Progenitor cell of endocrine pancreas (in vitro differentiated cells): ENCODE measurements at places on chromosomes 13 and 19.

- H3K27ac ChIP-seq, result no peak overlapping the region
- peaks cover 68% of the 10 kb centered on the region for H3K27me3 ChIP-seq
- no peak overlapping the region for H3K4me3 ChIP-seq
- peaks cover 1% of the 10 kb centered on the region for H3K4me1 ChIP-seq
- no peak for DNase-seq
Measured at GRCh38 chr13:112067871-112068539, 1.1 kb downstream of the SOX1 start.

DNA sequence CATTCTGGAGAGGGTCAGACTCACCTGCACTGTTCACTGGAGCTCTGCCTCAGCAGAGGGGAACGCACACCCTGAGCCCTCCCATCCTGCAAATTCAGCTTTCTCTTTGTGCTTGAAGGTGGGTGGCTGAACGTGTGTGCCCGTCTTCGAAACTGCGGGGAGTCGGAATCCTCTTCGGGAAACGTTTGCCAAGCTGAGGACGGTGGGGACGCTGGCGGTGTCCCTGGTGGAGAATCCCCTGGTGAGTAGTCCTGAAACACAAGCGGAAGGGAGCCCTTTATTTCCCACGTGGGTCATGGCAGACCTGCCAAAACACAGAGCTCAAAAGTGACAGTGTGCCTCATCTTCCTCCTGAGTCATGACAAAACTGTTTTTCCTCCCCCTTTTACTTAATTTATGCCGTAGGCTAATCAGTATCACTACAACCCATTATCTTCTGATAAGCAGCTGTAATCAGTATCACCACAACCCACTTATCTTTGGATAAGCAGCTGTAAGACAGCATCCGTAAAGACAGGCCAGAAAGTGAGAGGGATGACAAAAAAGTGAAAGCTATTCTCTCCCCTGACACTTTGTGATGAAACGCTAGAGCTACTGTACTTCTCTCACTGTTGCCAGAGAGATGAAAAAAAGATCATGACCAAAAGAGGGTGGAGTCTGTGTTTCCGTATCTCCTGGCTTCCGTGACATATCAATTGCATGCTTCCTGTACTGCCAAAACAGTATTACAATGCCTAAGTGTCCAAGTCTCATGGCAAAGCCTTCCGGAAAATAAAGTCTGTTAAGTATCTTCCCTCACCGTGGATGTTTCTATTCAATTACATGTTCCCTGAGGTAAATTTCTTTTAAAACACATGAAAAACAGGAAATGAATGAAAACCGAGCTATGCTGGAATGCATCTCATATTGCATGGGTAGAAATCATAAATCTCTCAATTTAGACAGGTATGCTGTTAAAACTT, 155.5 kb downstream of the TBC1D4 start:
- H3K27ac ChIP-seq, result no peak overlapping the region
- no peak for DNase-seq
- H3K36me3 ChIP-seq, result peaks cover 7% of the 10 kb centered on the region

DNA sequence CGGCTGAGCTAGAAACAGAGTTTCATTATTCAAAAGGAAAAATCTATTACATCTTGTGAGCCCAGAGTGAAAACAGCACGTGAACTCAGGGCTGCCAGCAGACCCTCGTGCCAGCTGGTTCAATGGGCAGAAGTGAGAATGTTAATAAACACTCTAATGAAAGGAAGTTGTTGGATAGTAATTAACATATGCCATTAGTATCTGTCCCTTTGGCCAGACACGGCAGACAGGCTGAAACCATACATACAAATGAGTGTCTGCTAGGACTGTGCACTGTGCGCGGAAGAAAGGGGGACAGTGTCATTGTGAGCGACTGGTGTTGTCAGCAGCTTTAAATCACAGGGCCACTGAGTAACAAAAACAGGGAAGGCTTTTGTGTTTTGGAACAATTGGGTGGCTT, 121.9 kb upstream of the TSC22D1 start:
- no peaks in the 10 kb centered on the region for H3K36me3 ChIP-seq
- DNase-seq, result no peak
- H3K4me1 ChIP-seq, result peaks cover 5% of the 10 kb centered on the region
- H3K27me3 ChIP-seq, result no peaks in the 10 kb centered on the region
- H3K4me3 ChIP-seq, result no peak overlapping the region
- H3K27ac ChIP-seq, result no peak overlapping the region

DNA sequence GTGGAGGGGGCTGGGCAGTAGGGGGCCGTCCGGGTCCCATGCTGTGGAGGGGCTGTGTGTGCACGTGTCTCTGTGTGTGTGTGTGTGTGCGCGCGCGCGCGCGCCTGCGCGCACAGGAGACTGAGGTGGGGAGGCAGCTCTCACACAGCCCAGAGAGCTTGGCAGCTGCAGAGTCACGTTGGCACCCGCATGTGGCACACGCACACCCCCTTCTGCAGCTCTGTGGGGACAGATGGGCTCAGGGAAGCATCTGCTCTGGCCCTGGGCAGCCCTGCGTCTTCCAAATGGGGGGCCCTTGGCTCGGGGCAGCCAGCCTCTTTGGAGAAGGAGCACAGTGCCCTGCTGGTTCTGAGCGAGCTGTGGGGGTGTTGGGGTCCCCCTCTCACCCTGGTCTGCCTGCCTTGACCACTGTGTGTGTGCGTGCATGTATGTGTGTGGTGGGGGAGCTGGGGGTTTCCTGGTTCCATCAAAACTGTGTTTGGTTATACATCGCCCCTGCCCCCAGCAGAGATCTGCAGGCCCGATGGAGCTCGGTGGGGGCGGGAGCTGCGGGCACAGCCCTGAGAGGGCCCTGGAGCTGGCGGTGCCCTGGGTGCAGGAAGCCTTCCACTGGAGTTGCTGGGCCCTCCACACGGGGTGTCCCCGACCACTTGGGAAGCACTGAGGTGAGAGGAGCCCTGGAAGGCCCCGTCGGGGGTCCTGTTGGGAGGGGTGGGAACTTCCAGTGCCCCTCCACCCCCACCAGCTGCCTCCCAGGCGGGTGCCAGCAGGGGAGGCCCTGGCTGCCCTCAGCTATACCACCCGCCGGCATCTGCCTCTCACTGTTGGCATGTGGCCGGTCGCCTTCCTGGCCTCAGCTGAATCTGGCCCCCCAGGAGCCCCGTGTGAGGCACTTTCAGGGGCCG, 67.1 kb downstream of the KDM4B start:
- no peak overlapping the region for H3K4me3 ChIP-seq
- peaks cover 8% of the 10 kb centered on the region for H3K36me3 ChIP-seq
- H3K27ac ChIP-seq, result no peak overlapping the region
- no peak for DNase-seq
- no peaks in the 10 kb centered on the region for H3K4me1 ChIP-seq

DNA sequence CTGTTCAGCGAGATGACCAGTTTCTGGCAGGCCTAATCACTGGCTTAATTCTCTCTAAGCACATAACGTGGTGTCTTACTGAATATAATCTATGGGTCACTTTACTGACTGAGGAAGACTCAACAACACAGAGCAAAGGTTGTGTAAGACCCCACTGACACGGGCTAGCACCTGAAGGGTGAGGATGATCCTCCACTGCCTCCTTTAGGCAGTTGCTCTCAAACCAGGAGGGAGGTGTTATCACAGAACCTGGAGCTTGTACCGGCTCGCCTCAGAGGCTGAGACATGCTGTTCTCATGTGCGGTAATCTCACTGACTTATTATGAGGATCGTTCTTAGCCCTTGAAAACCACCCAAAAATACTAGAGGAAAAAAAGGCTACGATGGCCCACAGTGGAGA, 28.3 kb downstream of the RCBTB2 start:
- no peak for DNase-seq
- peak overlapping the region; percentile 6 for H3K27ac ChIP-seq
- peaks cover 5% of the 10 kb centered on the region for H3K4me1 ChIP-seq
- no peak overlapping the region for H3K4me3 ChIP-seq

- DNase-seq, result no peak
- H3K27ac ChIP-seq, result no peak overlapping the region
- no peak overlapping the region for H3K4me3 ChIP-seq
- H3K36me3 ChIP-seq, result peaks cover 2% of the 10 kb centered on the region
- H3K27me3 ChIP-seq, result peaks cover 3% of the 10 kb centered on the region
Measured at GRCh38 chr19:757811-758668, 7.1 kb downstream of the MISP start.

GRCh38 chr13:62110079-62110478, 694.4 kb upstream of the PCDH20 start:
- no peaks in the 10 kb centered on the region for H3K27me3 ChIP-seq
- H3K4me3 ChIP-seq, result no peak overlapping the region
- no peak for DNase-seq
- no peak overlapping the region for H3K27ac ChIP-seq

- H3K27ac ChIP-seq, result no peak overlapping the region
- peaks cover 73% of the 10 kb centered on the region for H3K36me3 ChIP-seq
- DNase-seq, result no peak
- no peak overlapping the region for H3K4me3 ChIP-seq
Measured at GRCh38 chr19:57779220-57779845, 9.9 kb downstream of the ZNF586 start.

DNA sequence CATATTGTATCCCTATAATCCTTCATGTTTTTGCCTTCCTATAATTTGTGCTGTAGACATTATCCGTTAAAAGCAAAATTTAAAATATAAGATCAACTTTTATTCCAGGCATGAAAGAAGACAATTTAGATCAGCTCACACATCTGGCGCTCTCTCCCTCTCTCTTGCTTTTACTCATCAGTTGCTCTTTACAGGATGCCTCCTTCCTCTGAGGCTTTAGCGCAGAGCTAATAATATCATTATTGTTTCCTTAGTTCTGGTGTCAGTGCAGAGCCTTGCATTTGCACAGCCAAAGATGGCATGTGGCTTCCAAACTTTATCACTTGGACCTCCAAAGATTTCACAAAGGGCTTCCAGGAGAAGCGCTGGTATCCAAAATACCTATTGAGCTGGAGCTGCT, 295.1 kb downstream of the FGF9 start:
- H3K36me3 ChIP-seq, result no peaks in the 10 kb centered on the region
- no peaks in the 10 kb centered on the region for H3K4me1 ChIP-seq
- no peak overlapping the region for H3K4me3 ChIP-seq

- H3K4me3 ChIP-seq, result no peak overlapping the region
- no peak overlapping the region for H3K27ac ChIP-seq
- H3K27me3 ChIP-seq, result peaks cover 3% of the 10 kb centered on the region
Measured at GRCh38 chr13:72523049-72523448, 204.4 kb downstream of the MZT1 start.

DNA sequence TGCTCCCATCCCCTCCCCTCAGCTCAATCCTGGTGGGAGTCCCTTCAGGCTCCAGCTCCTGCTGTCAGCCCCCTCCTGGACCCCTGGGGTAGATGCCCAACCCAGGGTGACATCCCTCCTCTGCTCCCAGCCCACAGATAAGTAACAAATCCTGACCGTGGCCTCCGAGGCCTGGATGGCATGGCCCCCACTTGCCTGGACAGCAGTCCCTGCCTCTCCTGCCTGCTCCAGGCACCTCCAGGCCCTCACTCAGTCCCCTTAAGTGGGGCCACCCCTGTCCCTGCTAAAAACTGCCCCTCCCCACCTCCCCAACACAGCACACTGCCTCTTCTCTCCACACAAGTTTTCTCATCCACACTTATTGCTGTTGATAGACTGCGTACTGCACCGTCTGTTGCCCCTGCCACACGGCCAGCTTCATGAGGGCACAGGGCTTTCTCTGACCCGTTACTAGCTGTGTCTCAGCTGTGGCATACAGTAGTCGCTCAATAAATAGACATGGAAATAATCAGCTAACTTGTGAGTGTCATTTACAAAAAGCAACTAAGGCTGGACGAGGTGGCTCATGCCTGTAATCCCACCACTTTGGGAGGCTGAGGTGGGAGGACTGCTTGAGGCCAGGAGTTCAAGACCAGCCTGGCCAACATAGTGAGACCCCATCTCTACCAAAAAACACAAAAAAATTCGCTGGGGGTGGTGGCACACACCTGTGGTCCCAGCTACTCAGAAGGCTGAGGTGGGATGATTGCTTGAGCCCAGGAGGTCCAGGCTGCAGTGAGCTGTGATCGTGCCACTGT, 5.8 kb downstream of the CERS1 start:
- peak overlapping the region; percentile 49 for H3K27ac ChIP-seq
- peaks cover 8% of the 10 kb centered on the region for H3K36me3 ChIP-seq
- no peaks in the 10 kb centered on the region for H3K27me3 ChIP-seq
